ENCODE measurements at places on chromosomes 7 and 10.

DNA sequence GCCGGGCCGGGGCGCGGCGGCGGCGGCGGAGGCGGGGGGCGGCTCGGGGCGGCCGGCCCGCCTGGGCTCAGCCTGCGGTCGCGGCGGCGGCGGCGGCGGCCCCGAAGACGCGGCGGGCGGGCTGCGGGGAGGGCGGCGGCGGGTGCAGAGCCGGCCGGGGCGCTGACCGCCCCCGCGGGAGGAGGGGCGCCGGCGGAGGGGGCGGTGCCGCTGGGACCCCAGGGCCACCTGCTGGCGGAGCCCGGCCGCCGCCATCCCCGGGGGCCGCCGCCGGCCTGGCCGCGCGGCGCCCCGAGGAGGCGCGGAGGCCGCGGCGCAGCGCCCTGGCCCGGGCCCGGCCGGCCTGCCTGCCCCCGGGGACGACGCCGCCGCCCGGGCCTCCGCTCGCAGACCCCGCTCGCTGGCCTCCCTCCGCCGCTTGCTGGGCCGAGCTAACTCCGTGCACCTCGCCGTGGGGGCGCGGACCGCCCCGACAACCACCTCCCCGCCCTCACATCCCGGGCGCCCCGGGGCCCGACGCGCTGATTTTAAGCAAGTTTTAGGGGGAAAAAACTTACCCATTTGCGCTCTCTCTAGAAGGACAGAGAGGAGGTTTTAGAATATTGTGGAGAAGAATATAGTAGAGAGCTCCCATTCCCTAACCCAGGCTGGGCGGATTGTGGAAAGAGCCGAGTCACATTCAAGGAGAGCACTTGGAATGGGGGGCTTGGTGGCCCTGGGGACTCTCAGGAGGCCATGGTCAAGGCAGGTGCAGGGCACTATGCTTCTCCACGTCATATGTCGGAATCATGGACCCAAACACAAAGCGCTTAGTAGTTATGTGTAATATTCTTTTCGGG, at the start of gene BEND7:
TSS of gene BEND7 (minus strand) at position 140 of the 839 bp plus-strand sequence. CDS start 481 bp downstream, outside the sequence.
- no peak for DNase-seq

GRCh38 chr10:129607607-129608109, 140.6 kb downstream of the MGMT start:
- no peak for DNase-seq

- no peak for DNase-seq
Observed at GRCh38 chr10:122490268-122490667, 28.9 kb downstream of the HTRA1 start.

- no peak for DNase-seq
Observed at GRCh38 chr7:155054761-155055160, 15.4 kb upstream of the HTR5A start.

- no peak for DNase-seq
Observed at GRCh38 chr7:112556633-112557032, 75.8 kb downstream of the LSMEM1 start.

GRCh38 chr7:74542558-74543117, 88.9 kb downstream of the GTF2IRD1 start:
- DNase-seq = no peak

- DNase-seq = no peak
Observed at GRCh38 chr10:112728118-112728883, 221.7 kb upstream of the TCF7L2 start.

- no peak for DNase-seq
Observed at GRCh38 chr7:69104023-69104422, 494.3 kb upstream of the AUTS2 start.

DNA sequence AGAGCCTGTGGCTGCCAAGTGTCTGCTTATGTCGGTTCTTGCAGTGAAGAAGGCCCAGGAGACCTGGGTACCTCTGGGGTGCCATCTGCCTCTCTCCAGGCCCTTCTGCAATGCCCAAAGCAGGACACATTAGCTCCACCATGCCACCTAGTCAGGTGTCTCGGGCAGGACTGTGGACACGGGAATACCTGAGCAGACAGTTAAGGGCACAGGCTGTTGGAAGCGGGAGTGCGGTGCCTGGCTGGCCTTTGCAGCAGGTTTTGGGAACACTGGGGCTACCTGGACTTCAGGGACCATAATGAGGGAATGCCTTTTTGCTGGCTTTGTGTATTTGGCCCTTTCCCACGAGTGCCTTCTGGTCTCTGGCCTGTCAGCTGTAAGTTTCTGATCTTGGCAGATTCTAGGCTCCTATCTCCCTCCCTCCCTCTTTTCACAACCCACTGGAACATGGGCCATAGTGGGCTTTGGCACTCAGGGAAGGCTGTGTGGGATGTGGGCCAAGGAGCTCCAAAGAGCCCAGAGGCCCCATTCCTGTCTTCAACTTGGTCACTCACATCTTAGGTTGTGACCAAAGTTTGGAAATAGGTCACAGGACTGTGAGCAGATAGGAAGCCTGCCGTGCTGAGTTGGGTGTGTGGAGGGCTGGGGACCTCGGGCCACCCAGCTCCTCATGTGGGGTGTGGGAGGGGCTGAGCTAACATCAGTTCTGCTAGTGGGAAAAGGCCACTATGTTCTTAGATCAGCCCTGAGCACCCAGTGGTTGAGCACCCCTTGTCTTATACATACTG, 41.5 kb upstream of the CXCL12 start:
- DNase-seq = no peak

GRCh38 chr10:59057345-59057744, 119.1 kb upstream of the PHYHIPL start:
- DNase-seq = no peak

DNA sequence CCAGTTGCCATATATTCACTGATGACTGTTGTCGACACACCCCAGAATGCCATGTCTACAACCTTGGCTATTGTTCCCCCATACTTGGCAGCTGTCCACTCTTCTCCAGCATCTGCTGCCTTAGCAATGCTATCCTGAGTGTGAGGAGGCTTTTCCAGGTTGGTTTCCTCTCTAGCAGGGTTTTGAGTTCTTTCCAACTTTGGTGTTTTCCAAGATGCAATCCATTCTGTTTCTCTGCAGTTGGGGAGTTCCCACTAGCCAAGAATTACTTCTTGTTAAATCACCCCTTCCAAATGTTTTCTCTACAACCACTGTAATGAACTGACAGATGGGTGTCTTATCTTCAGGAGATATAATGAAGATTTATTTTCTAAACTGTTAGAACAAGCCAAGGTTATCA, 617.4 kb downstream of the CCSER2 start:
- DNase-seq = no peak

DNA sequence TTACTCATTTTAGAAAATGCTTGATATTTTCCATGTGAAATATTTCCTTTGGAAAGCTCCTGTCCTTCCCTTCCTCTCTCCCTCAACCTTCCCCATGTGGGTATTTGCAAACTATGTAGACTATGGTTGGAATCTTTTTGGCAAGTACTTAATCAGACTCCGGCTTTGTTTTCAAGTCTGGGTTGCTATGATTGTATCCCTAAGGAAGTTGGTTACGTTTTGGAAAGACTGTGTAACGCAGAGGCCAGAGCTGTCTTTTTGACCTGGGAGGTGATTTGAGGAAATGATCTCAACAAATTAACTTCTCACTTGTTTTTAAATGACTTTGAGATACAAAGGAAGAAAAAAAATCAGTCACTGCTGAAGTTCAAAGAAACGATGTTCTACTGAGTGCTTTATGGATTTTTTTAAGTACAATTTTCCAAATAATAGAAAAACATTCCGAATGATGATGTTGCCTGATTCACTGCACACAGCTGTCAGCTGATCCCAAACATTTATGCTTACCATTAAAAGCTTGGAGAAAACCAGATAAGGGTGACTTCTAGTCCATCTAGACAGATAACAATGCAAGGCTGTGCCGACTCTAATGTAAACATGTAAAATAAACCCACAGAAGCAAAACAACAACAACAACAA, 145.5 kb upstream of the CELF2 start:
- no peak for DNase-seq

GRCh38 chr7:4814433-4814832, 39.0 kb downstream of the AP5Z1 start:
- no peak for DNase-seq

- DNase-seq = no peak
Observed at GRCh38 chr10:283140-283479, 147.9 kb downstream of the ZMYND11 start.

- DNase-seq = no peak
Observed at GRCh38 chr10:58782876-58783851, 270.5 kb downstream of the BICC1 start.

DNA sequence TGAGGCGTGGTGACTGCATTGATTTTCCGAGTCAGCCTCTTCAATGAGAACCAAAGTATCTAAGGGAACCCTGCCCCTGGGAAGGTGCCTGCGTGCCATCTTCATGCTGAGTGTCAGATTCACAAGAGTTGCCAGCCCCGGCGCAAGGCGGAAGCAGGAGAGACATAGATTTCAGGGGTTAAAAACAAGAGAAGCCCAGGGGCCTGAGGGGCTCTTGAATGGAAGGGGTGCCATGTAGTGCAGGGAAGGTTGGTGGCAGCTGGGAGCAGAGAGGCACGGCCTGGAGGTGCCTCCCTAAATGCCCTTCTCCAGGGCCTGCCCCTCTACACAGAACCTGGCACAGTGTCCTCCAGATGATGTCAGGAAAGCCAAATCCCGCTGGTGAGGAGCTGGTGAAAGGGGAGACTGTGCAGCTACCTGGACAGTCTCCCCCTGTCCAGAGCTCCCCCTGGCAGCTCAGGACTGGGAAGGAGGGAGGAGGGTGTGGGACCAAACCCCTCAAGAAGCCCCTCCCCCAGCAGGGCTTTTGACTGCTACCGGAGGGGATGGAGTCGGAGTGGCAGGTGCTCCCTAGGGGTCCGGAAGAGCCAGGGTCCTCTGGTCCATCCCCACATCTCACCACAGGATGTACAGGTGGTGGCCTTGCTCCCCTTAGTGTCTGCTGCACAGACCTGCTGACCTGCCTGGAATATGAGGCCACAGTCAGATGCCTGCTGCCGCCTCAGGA, 137.9 kb downstream of the TCERG1L start:
- DNase-seq = no peak

- DNase-seq = no peak
Observed at GRCh38 chr10:129024046-129024445, 443.0 kb upstream of the MGMT start.

DNA sequence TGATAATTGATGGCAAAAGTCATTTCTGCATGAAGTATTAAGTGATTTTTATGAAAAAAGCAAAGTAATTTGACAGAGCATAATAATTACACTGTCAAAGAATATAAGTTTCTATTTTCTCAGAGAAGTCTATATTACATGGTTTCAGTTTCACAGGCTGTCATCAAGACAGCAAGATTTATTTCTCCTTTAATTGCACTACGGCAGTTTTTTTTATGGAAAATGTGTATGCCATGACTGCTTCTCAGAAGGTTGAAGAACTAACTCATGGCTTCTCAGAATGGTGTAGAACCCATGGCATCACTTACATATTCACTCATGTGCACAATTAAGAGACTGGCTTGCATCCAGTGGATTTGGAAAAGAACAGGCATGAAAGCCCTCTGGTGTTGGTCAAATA, 870.3 kb upstream of the SORCS1 start:
- DNase-seq = no peak

- DNase-seq = no peak
Observed at GRCh38 chr10:21110358-21110757, 213.2 kb upstream of the NEBL start.

DNA sequence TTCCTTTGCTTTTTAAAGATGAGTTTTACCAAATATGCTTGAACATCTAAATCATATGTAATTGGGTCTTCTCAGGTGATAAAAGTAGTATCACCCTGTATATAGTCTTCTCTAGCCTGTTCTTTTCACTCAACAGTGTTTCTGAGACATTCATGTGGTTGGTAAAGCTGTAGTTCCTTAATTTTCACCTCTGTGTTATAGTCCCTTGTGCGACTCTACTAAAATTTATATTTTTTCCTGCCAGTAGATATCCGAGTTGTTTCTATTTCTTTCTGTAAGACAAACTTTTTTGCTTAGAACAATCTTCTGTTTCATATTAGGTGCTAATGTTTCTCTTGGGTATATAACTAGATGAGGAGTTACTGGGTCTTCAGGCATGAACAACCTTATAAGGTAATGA, 35.6 kb downstream of the SYPL1 start:
- DNase-seq = no peak

DNA sequence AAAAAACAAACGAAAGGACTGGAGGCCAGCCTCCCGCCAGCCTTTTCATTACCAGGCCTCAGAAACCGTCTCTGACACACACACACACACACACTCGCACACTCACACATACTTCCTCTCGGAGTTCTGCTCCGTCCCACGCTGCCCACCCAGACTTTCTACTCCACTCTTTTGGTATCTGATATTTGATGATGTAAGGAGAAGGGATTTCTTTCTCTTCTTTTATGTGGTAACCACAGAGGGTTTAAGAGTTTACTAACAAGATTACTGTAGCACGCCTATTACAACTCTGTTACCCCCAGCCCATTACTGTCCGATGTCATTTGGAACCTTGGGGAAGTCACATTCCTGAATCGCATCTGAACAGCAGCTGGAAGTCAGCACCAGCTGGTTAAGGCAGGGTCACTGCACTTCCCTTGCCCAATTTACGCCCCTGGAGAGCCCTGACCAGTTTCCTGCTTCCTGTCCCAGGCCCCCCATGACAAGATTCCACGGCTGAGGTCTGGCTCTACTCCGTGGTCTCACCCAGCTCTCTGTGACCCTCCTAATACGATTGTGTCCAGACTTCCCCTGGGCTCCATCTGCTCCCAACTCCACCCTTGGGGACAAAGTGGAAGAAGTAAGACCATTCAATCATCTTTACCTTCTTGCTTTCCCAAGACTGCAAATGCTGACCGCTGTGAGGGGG, 1.1 kb downstream of the DENND2A start:
- DNase-seq = no peak

GRCh38 chr10:22988581-22989360, 60.9 kb downstream of the ARMC3 start:
- peak; percentile 32 for DNase-seq

DNA sequence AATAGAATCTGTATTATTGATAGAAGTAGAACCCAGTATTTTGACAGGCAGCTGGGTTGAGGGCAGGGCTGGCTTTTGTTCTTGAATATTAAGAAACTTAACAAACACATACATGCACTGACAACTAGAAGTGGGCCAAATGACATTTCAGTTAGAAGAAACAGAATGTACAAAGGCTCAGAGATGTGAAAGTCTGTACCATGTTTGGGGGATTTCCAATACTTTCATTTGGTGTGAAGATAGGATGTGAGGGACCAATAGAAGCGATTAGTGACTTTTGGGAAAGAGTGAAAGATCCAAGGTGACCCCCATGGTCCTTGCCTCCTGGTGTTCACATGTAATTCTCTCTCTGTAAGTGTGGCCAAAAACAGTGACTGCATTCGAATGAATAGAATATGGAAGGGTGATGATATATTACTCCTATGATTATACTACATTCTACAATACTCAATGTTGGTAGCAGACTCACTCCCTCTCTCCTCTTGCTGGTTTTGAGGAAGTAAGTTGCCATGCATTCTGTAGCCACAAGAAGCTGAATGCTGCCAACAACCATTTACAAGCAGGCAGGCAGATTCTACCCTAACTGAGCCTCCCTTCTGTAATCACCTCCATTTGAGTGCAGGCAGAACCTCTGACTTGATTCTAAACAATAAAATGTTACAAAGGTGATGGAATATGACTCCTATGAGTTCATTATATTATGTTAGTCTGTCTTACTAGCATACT, 151.4 kb downstream of the TMEM168 start:
- no peak for DNase-seq

Measured in stimulated activated CD4-positive, alpha-beta T cell treated with anti-CD3 and anti-CD28 coated beads, Interleukin-1b, Interleukin-23, amount 100 ng/mL, for 24 hours (primary cell).